GM23248 (cell line): ENCODE measurements at places on chromosomes 11 and 22.

GRCh38 chr11:93589347-93589746, 46.2 kb upstream of the SMCO4 start:
- DNase-seq = no peak

DNA sequence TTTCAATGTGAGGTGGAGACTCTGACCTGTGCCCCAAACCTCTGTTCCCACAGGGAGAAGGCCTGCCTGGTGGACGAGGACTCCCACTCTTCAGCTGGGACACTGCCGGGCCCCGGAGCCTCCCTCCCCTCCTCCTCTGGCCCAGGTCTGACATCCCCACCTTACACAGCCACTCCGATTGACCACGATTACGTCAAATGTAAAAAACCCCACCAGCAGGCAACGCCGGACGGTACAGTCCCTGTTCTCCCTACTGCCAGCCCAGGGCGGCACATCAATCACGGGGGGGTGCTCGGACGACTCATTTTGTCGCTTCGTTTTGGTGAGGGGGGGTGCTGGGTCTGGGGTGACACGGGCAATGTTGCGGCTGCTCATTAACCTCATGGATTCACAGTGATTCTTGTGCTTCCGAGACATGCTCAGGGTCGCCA, 83.3 kb upstream of the SUSD2 start:
- DNase-seq = no peak

DNA sequence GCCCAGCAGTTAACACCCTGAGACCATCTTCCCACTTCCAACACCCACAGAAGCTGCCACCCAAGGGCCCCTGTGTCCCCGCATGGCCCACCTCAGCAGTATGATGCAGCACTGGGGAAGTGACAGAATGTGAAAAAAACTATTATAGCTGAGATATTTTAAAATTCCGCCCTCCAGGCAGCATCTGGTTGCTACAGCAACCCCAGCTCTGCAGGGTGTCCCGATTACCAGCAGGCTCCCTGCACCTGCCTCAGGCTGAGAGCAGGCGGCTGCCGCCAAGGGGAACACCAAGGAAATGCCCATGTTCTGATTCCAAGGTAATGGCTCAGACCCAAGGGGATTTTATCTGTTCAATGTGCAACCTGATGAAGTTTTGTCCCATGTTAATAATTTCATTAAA, 10.5 kb upstream of the TMEM121B start:
- no peak for DNase-seq

- no peak for DNase-seq
Observed at GRCh38 chr11:111770581-111771134, 4.5 kb upstream of the PPP2R1B start.

DNA sequence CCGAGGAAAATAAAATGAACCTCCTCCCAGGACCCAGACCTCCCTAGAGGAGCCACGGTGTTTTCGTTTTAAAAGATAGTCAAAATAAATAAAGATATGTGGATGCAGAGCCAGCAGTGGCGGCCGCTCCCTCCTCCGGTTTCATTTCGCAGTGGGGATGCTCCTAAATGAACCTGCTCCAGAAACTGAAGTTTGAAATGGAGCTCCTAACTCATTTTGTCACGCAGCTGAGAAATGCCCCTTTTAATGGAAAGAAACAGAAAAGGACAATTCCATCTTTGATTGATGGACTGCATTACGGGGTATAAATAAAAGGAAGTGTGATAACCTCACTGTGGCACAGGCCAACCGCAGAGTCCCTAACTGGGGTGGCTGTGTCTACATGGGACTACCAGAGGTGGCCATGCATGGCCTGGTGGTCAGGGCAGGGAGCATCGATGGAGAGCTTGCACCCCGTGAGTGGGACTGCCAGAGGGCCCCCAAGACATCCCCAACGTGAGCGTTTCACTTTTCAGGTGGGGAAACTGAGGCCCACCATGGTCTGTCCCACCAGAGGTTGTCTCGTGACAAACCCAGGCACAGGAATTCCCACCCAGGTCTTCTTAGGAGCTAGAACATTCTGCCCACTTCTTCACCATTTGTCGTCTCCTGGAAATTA, 426.6 kb downstream of the BRD1 start:
- no peak for DNase-seq

- no peak for DNase-seq
Observed at GRCh38 chr11:117606790-117607189, 190.2 kb downstream of the DSCAML1 start.

DNA sequence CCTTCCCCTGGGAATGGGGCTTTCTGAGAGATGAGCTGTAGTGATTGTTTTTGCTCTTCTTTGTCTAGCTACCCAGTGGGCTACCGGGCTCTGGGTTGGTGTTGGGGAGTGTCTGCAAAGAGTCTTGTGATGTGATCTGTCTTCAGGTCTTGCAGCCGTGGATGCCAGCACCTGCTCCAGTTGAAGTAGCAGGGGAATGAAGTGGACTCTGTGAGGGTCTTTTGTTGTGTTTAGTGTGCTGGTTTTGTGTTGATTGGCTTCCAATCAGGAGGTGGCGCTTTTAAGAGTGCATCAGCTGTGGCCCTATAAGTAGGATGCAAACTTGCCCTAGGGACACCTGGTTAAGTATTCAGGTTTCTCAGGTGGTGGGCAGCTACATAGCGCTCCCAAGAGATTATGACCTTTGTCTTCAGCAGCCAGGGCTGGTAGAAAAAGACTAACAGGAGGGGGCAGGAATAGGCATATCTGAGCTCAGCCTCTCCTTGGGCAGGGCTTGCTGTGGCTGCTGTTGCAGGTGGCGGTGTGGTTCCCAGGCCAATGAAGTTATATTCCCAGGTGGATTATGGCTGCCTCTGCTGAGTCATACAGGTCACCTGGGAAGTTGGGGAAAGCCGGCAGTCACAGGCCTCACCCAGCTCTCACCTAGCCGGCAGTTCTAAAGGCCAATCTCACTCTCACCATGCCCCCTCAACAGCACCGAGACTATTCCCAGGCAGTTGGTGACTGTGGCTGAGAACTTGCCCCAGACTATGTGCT, 315.7 kb upstream of the C11orf87 start:
- no peak for DNase-seq

DNA sequence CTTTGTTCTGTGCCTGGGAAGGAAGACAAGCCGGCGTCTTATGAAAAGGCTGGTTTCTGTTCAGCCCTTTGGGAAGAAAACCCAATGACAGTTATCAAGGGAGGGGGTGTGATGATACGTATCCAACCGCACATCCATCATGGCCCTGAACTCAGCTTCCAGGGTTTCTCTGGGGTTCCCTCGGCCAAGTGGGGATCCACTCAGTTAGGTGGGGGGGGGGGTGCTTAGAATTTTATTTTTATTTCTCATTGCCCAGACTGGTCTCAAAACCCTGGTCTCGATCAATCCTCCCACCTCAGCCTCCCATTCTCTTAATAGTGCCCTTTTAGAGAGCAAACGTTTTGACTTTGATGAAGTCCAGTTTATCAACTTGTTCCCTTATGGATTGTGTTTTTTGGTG, 25.7 kb downstream of the KCNQ1 start:
- DNase-seq = no peak

GRCh38 chr11:134152696-134153095, 71.1 kb downstream of the NCAPD3 start:
- no peak for DNase-seq

- DNase-seq = no peak
Observed at GRCh38 chr11:69609351-69609750, 31.6 kb upstream of the CCND1 start.

DNA sequence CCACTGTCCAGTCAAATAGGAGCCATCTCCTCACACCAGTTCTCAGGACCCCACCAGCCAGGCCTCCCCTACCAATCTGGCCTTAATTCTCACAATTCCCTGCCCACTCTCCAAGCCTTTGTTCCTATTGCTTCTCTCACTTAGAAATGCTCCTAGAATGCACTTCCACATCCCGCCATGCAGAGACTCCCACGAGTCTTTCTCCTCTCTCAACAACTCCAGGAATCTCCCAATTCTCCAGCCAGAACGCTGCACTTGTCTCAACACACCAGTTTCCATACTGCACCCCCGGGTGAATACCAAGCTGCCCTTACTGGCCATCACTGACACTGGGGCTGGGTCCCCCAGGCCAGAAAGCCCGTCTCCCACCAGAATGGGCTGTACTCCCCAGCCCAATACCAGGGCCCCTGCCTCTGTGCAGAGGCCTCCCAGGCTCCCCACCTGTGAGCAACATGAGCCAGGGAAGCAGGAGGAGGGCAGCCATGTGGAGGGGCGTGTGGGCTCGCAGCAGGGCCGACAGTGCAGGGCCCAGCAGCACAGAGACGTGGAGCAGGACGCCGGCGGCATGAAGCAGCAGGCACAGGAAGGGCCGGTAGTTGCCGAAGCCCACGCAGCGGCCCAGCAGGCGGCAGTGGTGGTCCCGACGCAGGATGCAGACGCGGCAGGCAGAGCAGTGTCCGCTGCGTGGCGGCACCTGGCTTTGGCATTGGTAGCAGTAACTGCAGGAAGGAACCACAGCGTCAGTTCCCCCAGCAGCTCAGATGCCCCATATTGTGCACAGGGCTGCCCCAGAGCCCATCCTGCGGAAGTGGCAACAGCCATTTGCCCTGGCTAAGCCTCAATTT, 2.4 kb downstream of the ZDHHC24 start:
- DNase-seq = no peak

- peak; percentile 26 for DNase-seq
Observed at GRCh38 chr11:69599502-69599901, 41.5 kb upstream of the CCND1 start.

- DNase-seq = no peak
Observed at GRCh38 chr22:36682811-36683210, 20.7 kb downstream of the CACNG2 start.

DNA sequence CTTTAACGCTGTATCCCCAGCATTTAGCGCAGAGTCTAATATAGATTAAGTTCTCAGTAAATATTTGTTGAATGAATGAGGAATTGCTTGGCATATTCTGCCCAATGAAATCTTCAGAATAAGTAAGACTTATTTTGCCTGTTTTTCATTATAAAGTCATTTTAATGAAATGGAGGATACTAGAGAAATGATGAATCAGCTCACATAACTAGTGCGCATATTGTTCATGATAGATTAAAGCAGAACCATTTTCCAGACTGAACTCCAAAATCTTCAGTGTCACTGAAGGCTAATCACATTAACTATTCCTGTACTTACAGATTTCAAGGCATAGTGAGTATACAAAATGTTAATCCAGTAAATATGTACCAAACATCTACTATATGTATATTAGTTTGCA, 29.6 kb downstream of the ACER3 start:
- no peak for DNase-seq

- peak; percentile 60 for DNase-seq
Observed at GRCh38 chr22:46830841-46831240, 68.4 kb downstream of the TBC1D22A start.

- no peak for DNase-seq
Observed at GRCh38 chr11:37110385-37110784, 512.3 kb upstream of the RAG2 start.

GRCh38 chr22:38260761-38261681, 11.8 kb downstream of the TMEM184B start:
- peak; percentile 76 for DNase-seq

- DNase-seq = no peak
Observed at GRCh38 chr11:61875698-61876097, 15.6 kb downstream of the FADS3 start.

- no peak for DNase-seq
Observed at GRCh38 chr11:45593992-45594391, 71.4 kb downstream of the CHST1 start.

DNA sequence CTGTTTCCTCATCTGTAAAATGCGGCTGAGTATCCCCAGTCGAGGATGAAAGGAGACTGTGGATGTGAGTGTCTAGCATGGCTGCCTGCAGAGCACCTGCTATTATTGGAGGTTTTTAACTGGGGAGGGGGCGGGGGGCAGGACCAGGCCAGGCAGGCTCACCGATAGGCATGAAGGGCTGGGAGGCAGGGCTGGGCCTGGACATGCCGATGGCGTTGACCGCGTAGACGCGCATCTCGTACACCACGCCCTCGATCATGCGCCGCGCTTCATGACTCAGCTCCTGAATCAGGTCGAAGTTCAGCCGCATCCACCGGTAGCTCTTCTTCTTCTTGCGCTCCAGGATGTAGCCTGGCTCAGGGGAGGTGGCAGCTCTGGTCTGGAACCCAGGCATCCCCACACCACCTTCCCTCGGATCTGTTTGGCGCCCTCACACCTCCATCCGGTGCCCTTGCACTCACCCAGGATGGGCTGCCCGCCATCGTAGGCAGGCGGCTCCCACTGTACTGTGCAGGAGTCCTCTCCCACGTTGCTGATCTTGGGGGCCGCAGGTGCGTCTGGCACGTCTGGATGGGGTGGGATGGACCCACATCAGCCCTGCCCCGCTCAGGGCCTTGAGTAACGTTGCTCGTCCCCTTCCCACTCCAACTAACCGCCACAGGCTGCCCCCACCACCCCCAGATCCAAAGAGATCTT, 15.1 kb downstream of the MYBPC3 start:
- DNase-seq = no peak
